ENCODE measurements at places on chromosomes 2 and 18.

- DNase-seq, result no peak
Observed at GRCh38 chr2:234983011-234983726, 31.4 kb downstream of the SH3BP4 start.

DNA sequence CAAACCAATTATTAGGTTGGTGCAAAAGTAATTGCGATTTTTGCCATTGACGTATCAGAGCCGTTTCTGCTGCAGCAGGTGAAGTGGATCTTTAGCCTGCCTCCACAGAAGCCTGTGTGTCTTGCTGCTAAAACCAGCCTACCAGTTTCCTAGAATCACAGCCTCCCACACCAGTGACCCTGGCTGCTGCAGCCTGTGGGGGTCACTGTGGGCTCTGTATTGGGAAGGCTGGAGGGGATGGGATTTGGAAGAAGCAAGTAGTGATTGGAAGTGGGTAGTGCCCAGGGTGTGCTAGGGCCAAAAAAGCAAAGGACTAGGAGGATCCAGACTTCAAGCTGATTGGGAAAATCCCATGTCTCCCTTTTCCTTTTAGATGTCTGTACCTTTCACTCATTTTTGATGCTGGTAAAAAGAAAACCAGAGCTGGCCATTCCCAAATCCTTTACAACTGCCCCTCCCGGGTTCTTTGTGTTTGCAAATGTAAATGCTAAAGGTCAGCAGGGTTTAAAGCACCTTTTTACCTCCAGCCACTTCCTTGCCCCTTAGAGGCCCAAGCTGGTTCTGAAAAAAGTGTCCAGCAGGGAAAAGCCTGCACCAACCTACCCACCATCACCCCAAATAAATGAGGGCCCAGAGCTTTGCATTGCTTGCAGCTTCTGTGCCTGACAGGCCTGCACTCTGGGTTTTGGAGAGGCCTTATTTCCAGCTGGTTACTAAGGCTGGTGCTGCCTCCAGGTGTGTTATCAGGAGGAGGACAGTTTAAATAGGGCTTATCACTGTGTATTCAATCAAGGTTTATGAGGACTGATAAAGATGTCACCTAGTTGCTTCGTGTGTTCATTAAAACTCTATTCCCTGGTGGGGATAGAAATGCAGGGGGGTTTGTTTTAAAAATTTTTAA is 172.0 kb downstream of the MIB1 start:
- DNase-seq, result no peak

- DNase-seq, result no peak
Observed at GRCh38 chr2:214005337-214005736, 405.5 kb upstream of the VWC2L start.

DNA sequence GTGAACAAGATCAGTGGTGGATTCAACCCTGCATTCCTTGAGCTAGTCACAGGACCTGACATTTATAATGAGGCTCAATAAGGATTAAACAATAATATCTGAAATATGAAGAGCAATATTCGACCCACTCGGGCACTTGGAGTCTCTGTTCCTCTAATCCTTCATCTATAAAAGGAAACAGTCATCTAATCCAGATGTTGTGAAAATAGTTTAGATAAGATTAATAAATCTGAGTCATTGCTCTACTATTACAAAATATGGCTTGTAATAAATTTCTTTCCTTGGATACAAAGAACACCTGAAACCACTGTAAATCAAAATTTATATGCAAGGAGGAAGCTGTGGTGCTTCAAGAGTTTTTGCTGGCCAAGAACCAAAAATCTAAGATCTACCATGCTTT is 846.9 kb upstream of the ACVR2A start:
- DNase-seq, result no peak

- no peak for DNase-seq
Observed at GRCh38 chr18:8942021-8942908, 160.2 kb upstream of the NDUFV2 start.

- no peak for DNase-seq
Observed at GRCh38 chr2:33620-34019, 12.7 kb downstream of the FAM110C start.

DNA sequence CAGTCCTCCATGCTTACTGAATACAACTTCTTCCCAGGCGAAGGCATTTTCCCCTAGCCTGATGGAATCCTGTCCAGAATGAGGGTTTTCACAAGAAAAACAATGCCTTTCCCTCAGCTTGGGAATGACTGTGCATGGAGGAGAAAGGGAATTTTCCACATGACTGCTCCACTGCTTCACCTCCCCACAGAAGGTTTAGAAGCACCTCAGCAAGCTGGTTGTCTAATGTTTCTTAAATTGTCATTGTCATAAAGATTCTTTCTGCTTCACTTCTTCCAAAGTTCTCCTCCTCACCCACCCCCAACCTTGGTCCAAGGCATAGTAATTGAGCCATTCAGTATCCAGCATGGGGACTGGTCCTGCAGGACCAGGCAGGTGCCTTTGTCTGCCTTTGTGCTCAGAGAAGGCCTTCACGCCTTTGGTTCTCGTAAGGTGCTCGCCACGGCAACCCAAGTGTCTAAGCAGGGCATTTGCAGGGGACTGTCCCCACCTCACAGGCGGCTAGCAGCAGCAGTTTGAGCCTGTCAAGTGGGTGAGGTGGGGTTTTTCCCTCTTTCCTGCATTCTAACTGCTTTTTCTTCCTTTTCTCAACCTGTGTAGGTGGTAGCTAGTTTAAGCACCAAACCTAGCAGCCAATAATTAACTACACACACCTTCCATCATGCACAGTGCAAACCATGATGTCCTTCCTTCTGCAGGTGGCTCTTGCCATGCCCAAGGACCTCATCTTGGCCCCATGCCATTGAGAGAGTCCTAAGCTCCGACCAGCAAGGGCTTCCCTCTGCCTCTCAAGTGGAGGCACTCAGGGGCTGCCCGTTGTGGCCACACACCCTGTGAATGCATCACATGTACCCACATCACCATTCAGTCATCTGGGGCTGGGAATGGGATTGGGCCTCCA is 65.7 kb upstream of the BCL2L11 start:
- no peak for DNase-seq

GRCh38 chr2:10185046-10185445 is 62.5 kb downstream of the RRM2 start:
- no peak for DNase-seq

GRCh38 chr2:230602562-230603230 is 109.9 kb upstream of the CAB39 start:
- DNase-seq, result no peak

DNA sequence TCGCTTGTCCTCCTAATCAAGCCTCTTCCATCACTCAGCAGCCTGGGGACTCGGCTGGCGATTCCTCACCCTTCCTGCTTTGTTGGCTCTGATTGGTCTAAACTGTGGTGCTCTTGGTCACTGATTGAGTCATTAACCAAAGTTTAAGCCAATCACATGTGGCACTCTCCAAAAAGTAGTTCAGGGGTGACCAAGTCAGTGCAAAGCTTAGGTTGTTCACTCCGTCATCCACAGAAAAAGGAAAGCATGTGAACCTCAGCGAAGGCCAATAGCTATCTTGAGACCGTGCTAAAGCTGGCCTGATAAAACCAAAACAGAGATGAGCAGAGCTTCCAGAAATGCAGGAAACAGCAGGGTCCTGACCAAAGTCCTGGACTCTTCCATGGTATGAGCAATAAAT is 4.9 kb downstream of the ALPK2 start:
- no peak for DNase-seq

DNA sequence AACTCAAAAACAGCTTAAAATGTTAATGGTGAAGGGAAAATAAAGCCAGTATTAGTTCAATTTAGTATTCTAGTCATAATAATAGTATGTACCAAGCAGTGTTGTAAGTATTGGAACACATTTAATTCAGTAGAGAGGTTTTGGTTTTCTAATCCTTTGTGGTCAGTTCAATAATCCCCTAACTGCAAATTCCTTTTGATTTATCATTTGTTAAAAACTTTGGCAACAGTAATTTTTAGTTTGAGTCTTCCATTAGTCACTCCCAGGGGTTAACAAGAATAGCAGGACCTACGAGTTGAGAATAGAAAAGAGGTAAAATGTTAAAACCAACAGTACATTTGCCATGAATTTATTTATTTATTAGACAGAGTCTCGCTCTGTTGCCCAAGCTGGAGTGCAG is 10.7 kb downstream of the MRPL44 start:
- no peak for DNase-seq

- no peak for DNase-seq
Observed at GRCh38 chr2:31249009-31249690, 15.2 kb downstream of the EHD3 start.

DNA sequence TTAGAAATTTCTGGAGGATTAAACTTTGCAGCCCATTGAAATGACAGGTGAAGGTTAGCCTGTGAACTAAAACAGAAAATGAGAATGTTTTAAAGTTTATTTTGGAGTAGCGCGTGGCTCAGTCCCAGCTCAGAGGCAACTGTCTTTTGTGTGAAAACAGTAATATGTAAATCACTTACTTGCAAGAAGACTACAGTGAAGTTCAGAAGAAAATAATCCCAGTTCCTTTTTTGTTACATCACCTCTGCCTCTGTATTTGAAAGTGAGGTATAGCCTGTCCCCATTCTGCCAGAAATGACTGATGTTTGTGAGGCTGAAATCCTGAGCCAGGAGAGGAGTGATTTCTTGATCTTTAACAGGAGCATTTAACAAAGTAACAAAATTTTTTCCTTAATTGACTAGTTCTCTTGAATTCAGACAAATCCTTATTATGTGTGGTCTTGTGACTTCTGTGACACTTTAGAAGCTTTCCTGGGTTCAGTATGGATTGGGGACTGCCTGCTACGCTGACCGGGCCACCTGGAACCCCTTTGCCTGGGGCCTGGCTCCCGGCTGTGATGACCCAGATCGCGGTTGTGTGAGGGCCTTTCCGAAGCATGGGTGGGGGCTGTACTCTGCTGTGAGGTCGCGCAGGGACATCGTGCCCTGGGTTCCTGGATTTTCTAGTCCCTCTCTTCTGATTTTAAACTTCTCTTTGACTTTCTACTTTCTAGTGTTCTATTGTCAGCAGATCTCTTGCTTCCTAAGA is 24.3 kb downstream of the TRAPPC12 start:
- DNase-seq, result no peak

GRCh38 chr2:28604284-28604843 is 108.5 kb downstream of the PLB1 start:
- no peak for DNase-seq

DNA sequence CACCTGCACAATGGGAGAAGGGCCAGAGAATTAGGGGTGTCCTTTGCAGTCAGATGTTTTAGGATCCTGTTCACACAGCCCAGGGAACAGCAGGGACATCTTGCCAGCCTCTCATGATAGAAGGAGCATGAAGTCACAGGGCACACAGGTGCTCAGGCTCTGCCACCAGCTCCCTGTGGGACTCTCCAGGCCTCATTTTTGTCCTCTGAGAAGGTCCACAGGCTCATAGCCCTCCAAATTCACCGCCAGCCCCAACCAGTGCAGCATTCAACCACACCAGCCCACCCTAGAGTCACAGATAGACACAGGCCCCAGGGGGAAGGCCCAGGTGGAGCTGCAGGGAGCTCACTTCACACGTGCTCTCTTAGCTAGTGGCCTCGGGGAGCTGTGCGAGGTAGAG is 391.7 kb downstream of the TNS1 start:
- DNase-seq, result no peak

- no peak for DNase-seq
Observed at GRCh38 chr2:83944191-83944590, 514.9 kb downstream of the SUCLG1 start.

DNA sequence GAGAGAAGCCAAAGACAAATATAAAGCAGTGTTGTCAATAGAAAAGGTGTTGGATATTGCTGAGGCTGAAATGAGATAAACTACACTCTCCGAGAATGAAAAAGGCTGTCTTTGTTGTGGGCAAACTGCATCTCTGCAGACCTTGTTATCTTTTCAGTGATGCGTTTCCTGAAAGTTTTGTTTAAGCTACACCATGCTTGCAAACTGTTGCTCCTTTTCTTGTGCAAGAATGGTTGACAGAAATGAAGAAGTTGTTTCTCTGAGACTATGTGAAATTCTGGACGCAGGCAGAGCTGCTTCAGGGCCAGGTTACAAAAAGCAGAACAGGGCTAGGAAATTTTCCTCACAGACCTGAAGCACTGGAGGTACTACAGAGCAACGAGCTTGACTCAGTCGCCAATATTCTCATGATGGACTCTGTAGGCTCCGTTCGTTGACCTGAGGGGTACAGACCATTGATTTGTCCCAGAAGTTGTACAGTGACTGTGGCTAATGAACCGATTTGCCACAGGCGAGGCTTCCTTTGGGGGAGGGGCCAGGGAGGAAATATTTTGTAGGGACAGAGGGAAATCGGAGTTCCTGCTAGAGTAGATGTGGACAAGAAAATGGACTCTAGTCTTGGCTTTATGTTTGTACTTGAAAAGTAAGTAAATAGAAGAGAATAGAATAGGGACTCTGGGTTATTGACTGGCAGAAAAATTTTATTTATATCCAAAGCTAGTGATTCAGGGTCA is 3.5 kb upstream of the ATL2 start:
- DNase-seq, result no peak

- no peak for DNase-seq
Observed at GRCh38 chr18:58391932-58392323, 237.0 kb downstream of the ALPK2 start.

- no peak for DNase-seq
Observed at GRCh38 chr2:162069267-162069903, 4.6 kb downstream of the DPP4 start.

- no peak for DNase-seq
Observed at GRCh38 chr18:70005580-70005979, 57.9 kb upstream of the CD226 start.

- no peak for DNase-seq
Observed at GRCh38 chr2:104443145-104443544, 410.8 kb upstream of the POU3F3 start.

DNA sequence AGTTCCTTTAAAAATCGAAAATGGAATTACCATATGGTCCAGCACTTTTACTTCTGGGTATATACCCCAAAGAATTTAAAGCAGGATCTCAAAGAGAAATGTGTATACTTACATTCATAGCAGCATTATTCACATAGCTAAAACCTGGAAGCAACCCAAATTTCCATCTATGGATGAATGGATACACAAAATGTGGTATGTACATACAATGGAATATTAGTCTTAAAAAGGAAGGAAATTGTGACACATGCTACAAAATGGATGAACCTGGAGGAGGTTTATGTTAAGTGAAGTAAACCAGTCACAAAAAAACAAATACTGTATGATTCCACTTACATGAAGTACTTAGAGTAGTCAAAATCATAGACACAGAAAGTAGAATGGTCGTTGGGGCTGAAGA is 147.9 kb upstream of the LTBP1 start:
- no peak for DNase-seq

GRCh38 chr2:159285929-159286708 is at the start of gene WDSUB1:
Gene WDSUB1, minus strand, starts transcription at chr2:159286703. Its CDS starts 3,634 bp downstream, at chr2:159283069.
- DNase-seq, result no peak

GRCh38 chr2:118794546-118794945 is 52.9 kb downstream of the EN1 start:
- no peak for DNase-seq

DNA sequence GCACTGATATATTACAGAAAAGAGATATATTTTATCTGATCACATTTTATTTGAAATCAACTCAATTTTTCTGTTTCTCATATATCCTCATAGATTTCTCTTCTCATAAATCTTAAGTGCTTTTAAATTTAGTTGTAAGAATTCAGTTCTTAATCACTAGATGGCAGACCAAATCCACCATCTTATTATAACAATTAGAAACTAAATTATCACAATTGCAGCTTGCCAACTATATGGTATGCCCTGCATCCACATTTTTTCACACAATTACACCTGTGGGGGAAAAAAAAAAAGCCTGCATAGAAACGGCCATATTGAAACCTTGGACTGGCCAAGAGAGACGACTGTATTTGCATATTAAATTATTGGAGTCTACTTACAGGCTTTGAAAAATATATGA is 64.4 kb downstream of the COL5A2 start:
- DNase-seq, result no peak

- no peak for DNase-seq
Observed at GRCh38 chr2:190584980-190585661, 50.6 kb upstream of the NEMP2 start.

GRCh38 chr2:217652761-217653639 is 349.8 kb downstream of the TNS1 start:
- DNase-seq, result no peak

Data from D721Med (cell line).